ENCODE measurements at places on chromosomes 2 and 18. TPM values are rescaled to one million over a fixed set of nuclear protein-coding genes. Genes with fewer than 3 reads are reported as not detected.
A peak's percentile ranks its signal among the peaks of the same experiment; 100 is the strongest.

DNA sequence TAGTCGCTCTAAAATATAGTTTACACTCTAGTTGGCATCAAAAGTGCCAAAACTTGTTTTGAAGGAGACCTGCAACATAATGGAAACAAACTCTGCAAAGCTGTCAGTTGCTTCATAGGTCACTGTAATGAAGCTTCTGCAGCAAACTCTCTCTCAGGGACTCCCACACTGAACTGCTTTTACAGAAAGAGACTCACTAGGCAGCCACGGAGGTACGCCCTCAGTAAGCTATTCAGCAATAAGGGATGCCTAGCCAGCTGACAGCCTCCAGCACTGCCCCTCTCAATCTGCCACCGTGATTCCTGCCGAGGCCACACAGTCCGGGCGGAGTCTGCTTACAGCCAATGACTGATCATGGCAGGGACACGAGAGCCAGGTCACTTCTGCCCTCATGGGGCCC is 51.1 kb downstream of the COLEC12 start:
- no peak overlapping the region for H3K4me3 ChIP-seq
- no peak overlapping the region for H3K27ac ChIP-seq
- DNase-seq, result no peak
- no peaks in the 10 kb centered on the region for H3K27me3 ChIP-seq

CCDC93 gene
- polyA plus RNA-seq, result 10.3 TPM

SLC23A3 gene
- polyA plus RNA-seq, result 13.0 TPM

GRCh38 chr2:96514521-96514920 is 9.4 kb upstream of the NEURL3 start:
- no peaks in the 10 kb centered on the region for H3K4me1 ChIP-seq
- H3K36me3 ChIP-seq, result no peaks in the 10 kb centered on the region
- no peaks in the 10 kb centered on the region for H3K27me3 ChIP-seq
- no peak overlapping the region for H3K27ac ChIP-seq
- DNase-seq, result no peak

GRCh38 chr2:218963601-218964000 is 4.1 kb downstream of the CDK5R2 start:
- DNase-seq, result no peak
- peak overlapping the region; percentile 59 for H3K27ac ChIP-seq
- no peak overlapping the region for H3K4me3 ChIP-seq
- H3K36me3 ChIP-seq, result no peaks in the 10 kb centered on the region
- H3K4me1 ChIP-seq, result no peaks in the 10 kb centered on the region

ODC1 gene
- 12.5 TPM for polyA plus RNA-seq

- peak; percentile 91 for DNase-seq
- peaks cover 21% of the 10 kb centered on the region for H3K4me1 ChIP-seq
- H3K36me3 ChIP-seq, result no peaks in the 10 kb centered on the region
Observed at GRCh38 chr2:219124381-219125110, 36.1 kb downstream of the NHEJ1 start.

- peaks cover 8% of the 10 kb centered on the region for H3K36me3 ChIP-seq
- DNase-seq, result no peak
- no peak overlapping the region for H3K4me3 ChIP-seq
- no peak overlapping the region for H3K27ac ChIP-seq
Observed at GRCh38 chr2:168611896-168612650, 156.0 kb downstream of the CERS6 start.

CYP1B1 gene
- polyA plus RNA-seq, result 1.2 TPM

NEB gene
- 1.3 TPM for polyA plus RNA-seq

SLC16A14 gene
- 2.0 TPM for polyA plus RNA-seq

GRCh38 chr2:26574066-26574899 is 66.9 kb downstream of the CIB4 start:
- no peak overlapping the region for H3K27ac ChIP-seq
- H3K36me3 ChIP-seq, result no peaks in the 10 kb centered on the region
- DNase-seq, result no peak
- H3K4me3 ChIP-seq, result no peak overlapping the region
- no peaks in the 10 kb centered on the region for H3K4me1 ChIP-seq
- H3K27me3 ChIP-seq, result peaks cover 31% of the 10 kb centered on the region

- DNase-seq, result no peak
- no peak overlapping the region for H3K4me3 ChIP-seq
- H3K36me3 ChIP-seq, result peaks cover 1% of the 10 kb centered on the region
- no peak overlapping the region for H3K27ac ChIP-seq
Observed at GRCh38 chr2:98604547-98604946, 3.8 kb downstream of the COA5 start.

GRCh38 chr2:217951521-217952247 is 51.1 kb downstream of the TNS1 start:
- H3K36me3 ChIP-seq, result no peaks in the 10 kb centered on the region
